ENCODE measurements at places on chromosomes 6 and 20.

- no peak for DNase-seq
Measured at GRCh38 chr6:150050846-150051245, 18.1 kb downstream of the ULBP3 start.

DNA sequence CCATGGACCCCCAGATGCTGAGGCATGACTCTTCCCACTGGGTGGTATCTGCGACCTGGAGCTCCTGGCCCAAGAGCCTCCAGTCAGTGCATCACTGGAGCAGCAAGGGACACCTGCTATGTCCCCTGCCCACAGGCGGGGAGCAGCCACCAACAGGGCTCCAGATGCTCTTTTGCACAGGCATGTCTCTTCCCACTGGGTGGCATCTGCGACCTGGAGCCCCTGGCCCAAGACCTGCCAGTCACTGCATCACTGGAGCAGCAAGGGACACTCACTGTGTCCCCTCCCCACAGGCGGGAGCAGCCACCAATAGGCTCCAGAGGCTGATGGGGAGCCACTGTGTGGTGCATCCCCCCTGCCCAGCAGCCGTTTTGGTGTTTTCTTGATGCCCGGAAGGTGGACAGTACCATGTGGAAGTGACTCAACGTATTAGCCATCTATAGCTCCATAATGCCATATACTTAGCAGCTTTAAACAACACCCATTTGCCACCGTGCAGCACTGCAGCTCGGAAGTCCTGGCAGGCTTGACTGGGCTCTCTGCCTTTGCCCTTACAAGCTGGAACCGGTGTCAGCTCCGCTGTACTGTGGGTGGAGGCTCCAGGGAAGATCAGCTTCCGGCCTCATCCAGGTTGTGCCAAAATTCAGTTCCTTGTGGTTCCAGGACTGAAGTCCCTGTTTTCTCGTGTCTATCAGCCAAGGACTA lies 124.9 kb upstream of the CST7 start:
- DNase-seq: no peak

- DNase-seq: peak; percentile 43
Measured at GRCh38 chr20:26216025-26216424, 519.4 kb upstream of the ZNF337 start.

DNA sequence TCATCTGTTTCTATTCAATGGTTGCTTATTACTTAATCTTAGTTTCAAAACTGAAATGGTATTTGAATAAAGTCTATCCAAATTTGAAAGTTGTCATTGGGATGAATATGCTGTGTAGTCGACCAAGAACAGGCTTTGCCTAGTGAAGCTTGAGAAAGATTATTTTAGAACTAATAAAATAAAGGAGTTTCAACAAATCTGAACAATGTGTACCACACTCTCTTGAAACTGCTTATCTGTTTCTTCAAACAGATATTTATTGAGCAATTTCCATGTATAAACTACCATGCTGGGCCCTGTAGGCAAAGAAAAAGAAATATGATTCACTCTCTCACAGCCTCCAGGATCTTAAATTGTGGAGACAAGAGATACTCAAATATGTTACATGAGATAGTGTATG lies 174.4 kb downstream of the OGFRL1 start:
- no peak for DNase-seq

DNA sequence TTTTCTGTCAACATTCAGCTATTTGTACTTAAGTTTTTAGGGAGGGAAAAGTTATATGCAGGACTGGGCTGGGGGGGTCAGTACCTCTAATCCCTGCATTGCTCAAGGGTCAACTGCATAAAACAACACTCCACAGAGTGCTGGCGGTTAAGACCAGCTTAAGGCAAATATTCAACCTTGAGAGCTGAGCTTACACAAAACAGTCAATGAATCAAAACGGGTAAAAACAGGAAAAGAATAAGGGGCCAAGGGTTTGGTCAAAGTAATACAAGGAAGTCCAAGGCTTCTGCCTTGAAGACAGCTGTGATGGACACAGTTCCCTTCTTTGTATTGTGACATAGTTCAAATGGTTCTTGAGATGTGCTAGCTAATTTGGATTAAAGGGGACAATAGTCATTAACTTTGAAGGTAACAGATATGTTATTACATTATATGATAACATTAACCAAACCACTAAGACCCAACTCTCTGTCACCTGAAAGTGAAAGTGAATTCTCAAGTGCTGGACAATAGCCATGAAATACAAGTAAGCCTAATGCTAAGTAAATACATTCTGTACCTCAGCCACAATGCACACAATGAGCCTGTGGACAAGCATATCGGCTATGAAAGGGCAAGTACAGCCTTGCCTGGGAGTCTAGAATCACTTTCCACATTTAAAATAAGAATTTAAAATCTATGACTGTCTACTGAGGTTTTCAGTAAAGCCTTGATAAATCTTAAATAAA lies 106.8 kb downstream of the PDE10A start:
- DNase-seq: no peak

DNA sequence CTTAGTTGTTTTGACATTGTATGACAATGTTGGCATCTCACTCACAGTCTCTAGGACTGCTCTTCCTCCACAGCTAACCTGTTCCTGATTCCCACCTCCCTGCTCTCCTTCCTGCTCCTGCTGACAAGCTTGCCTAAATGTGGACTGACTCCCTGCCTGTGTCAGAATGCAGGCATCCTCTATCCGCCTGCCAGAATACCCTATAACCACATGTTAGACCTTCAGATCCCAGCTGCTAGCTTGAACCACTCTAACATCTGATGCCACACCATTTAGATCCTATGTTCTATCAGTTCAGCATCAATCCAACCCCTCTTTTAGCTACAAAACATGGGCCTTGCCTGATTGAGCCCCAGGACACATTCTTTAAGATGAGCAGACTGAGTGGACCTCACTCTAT lies 12.2 kb downstream of the FILIP1 start:
- DNase-seq: no peak

GRCh38 chr6:138086573-138087196 lies 20.5 kb downstream of the PERP start:
- DNase-seq: no peak

All from stromal cell of bone marrow (primary cell).